ENCODE measurements at places on chromosomes 2 and 18. TPM values are rescaled to one million over a fixed set of nuclear protein-coding genes. Genes with fewer than 3 reads are reported as not detected.

GRCh38 chr2:7627583-7627982, 710.4 kb downstream of the RNF144A start:
- no peaks in the 10 kb centered on the region for H3K4me1 ChIP-seq
- no peaks in the 10 kb centered on the region for H3K27me3 ChIP-seq
- no peak for DNase-seq
- H3K36me3 ChIP-seq = no peaks in the 10 kb centered on the region

DNA sequence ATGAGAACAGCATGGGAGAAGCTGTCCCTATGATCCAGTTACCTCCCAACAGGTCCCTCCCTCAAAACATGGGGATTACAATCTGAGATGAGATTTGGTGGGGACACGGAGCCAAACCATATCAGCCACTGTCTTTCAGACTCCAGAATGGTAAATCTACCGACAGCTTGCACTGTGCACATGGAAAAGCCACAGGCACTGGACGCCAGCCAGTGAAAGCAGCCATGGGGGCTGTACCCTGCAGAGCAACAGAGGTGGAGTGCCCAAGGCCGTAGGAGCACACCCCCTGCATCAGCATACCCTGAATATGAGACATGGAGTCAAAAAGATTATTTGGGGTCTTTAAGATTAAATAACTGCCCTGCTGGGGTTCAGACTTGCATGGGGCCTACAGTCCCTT, 218.4 kb downstream of the PDE1A start:
- no peak overlapping the region for H3K27ac ChIP-seq
- H3K36me3 ChIP-seq = no peaks in the 10 kb centered on the region

DNA sequence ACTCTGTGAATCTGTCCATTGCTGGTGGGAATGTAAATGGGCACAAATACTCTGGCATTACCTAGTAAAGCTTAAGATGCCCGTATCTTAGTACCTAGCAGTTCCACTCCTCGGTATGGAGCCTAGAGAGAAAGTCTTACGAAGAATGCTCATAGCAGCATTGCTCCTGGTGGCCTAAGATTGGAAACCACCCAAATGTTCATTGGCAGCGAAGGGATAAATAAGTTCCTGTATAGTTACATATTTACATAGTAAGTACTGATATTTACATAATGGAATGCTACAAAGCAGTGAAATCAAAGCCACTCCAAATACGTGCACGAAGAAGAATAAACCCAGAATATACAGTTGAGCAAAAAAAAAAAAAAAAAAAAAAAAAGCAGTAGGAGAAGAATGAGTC, 46.7 kb upstream of the PDIA6 start:
- no peak for DNase-seq
- H3K36me3 ChIP-seq = no peaks in the 10 kb centered on the region
- no peaks in the 10 kb centered on the region for H3K4me1 ChIP-seq

The RSAD2 gene
- total RNA-seq = 0.09 TPM

The LIMS1 gene
- 166 TPM for total RNA-seq
